Renal cortex interstitium (tissue), 15 donors: ENCODE measurements at places on chromosomes 13 and 19.

- no peak for DNase-seq
Measured at GRCh38 chr13:73842626-73843025, 291.6 kb downstream of the KLF12 start.

DNA sequence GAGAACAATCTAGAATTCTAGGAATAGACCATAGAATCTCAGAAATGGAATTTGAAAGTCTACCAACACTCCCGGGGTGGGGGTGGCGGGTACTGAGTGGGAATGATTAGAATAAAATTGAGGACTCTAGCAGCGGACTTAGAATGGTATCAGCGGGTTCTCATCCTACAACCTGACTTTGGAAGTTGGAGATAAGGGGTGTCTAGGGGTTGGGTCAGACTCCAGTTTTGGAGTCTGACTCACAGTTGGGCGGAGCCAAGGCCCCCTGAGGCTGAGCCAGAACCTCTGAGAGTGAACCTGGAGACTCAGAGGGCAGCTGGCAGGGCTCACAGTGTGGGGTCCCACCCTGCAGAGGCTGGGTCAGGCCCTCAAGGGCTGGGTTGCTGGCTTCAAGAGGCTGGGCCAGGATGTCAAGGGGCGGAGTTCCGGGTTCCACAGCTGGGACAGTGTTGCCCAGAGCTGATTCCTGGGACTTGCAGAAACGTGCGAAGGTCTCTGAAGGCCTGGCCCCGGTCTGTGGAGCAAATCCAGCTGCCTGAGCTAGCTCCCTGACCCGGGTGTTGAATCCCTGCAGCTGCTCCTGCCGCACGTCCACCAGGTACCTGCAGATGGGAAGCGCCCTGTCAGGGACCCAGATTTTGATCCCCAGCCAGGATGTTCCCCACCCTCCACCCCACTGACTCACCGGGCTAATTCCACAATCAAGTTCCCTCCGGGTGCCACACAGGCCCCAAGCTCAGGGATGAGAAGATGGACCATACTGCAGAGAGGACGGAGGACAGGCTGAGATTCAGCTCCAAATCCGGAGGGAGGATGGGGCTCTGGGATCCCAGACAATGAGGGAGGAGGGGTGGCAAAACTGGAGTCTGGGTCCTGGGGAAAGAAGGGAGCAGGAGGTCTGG is 1.6 kb upstream of the TNNI3 start:
- DNase-seq, result no peak

GRCh38 chr19:1417681-1418495 is 10.5 kb downstream of the DAZAP1 start:
- DNase-seq, result no peak

GRCh38 chr13:46339035-46339666 is 47.9 kb downstream of the RUBCNL start:
- DNase-seq, result no peak

DNA sequence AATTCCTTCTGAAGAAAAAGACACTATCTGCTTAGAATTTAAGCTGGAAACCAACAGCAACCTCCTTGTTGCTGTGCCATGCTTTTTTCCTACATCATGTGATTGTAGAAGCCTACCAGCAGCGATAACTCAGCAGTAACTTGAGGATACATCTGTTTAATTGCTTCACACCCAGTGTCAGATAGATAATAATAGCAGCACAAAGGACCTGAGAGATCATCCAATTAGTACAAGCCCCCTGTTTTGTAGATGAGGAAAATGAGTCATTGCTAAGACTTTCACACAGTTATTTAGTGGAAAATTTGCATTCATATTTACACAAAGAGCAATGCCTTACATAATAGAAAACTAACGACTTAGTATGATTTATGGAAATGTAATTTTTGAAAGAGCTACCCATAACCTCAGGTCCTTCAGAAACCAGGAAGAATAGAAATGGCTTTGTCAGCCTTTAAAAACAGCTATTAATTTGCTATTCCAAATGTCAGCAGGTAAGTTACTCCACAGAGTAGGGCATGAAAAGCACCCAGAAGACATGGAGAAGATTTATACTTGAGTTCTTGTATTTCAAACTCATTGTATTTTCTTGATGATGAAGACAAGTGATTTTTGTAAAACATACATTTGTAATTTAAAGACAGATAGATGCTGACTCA is 93.7 kb upstream of the SGCG start:
- no peak for DNase-seq

GRCh38 chr13:109361562-109362289 is 424.7 kb downstream of the IRS2 start:
- DNase-seq, result no peak

GRCh38 chr13:50119591-50119990 is 104.3 kb downstream of the KCNRG start:
- no peak for DNase-seq

GRCh38 chr13:52713894-52714293 is 25.7 kb downstream of the CNMD start:
- DNase-seq, result no peak

GRCh38 chr13:97235549-97236231 is 13.6 kb downstream of the MBNL2 start:
- no peak for DNase-seq

- peak; percentile 71 for DNase-seq
Measured at GRCh38 chr19:43438291-43439031, 23.8 kb downstream of the TEX101 start.

GRCh38 chr13:92864584-92865284 is 361.9 kb upstream of the GPC6 start:
- DNase-seq, result no peak

DNA sequence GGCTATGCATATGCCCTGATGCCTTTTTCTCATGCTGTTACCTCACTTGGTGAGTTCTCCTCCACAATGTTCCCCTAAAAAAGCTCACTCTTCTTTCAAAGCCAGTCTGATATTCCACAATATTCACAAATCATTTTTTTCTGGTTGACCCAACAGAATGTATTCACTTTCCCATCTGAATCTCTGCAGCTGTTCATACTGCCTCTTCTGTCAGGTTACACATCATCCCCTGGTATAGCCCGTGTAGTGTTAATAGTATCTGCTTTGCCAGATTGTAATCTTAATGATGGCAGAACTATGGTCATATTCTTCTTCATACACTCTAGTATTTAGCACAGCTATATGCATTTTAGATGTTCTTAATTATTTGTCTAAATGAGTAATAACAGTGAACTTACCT is 544.3 kb downstream of the EFNB2 start:
- DNase-seq, result no peak

DNA sequence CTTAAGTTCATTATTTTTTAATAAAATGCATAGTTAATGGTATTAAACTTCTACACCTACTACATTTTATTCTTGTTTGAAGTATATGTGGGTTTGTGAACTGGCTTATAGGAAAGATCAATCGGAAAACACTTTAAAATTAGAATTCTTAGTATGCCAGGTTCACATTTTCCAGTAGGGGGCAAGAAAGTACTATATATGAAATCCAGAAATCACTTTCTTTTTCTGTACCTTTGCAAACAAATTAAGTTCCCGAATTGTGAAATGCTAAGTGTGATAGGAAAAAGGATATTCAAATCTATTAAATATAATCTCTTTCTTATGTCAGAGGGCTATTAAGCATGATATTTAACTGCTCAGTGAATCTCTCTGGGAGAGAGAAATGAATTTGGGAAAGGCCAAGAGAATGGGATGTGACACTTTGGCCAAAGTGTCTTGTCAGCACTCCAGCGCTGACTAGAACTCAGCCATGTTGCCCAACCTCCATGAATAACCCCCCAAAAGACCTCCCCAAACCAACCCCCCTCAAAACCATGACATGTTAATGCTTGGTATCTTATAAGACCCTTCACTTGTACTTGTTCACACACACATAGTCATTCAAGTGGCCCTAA is 122.6 kb upstream of the SLC10A2 start:
- DNase-seq, result peak; percentile 24
